ENCODE measurements at places on chromosomes 3 and 15.
A peak's percentile ranks its signal among the peaks of the same experiment; 100 is the strongest.

DNA sequence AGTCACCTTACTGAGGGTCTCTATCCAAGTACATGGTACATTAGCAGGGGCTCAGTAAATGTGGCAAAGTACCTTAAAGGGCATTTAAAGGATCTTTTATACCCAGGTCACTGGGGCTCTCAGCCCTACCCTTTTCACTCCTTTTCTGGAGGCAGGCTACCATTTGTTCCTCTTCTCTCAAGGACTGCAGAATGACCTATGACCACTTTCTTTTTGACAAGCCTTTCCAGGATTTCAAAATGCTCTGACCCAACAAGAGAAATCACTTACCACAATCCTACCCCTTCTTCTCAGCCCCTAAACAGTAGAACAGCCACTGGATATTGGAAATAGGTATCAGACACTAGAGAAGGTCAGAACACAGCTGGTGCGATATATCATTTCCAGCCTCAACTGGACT is 221.8 kb upstream of the TPRG1 start:
- no peak for DNase-seq

DNA sequence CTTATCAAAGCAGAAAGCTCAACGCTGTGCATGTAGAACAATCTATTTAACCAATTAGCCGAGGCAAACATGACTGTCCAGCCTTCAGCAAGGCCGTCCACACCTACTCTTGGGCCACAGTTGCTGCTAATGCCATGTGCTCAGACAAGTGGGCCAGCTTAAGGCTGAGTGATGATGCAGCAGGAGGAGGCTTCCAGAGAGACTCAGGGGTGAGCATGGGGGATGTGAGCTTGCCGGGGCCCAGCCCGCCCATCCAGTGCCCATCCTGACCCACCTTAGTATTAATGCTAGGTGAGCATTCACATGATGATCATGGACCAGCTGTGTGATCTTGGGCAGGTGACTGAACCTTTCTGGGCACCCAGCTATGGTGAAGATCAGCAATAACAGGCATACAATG is 150.1 kb downstream of the TPRA1 start:
- DNase-seq = no peak

- DNase-seq = no peak
These were observed 4.1 kb downstream of the LRIG1 start for GRCh38 chr3:66496746-66497145.

DNA sequence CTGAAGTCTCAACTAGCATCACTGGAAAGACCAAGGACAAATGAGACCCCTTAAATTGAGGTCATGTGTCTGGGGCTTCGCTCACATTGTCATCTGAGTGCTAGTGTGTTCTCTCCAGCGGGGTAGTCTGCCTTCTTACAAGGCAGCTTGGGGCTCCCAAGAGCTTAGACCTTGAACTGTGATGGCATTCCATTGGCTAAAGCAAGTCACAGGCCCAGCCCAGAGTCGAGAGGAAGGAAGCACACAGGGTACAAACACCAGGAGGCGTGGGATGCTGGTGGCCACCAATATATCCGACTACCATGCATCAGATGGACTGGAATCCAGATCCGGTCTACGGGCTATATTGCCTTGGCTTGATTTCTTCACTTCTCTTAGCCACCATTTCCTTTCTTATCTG is 31.5 kb upstream of the DYNC1LI1 start:
- no peak for DNase-seq

- DNase-seq = no peak
These were observed 139.6 kb downstream of the GRM7 start for GRCh38 chr3:7000501-7000900.

DNA sequence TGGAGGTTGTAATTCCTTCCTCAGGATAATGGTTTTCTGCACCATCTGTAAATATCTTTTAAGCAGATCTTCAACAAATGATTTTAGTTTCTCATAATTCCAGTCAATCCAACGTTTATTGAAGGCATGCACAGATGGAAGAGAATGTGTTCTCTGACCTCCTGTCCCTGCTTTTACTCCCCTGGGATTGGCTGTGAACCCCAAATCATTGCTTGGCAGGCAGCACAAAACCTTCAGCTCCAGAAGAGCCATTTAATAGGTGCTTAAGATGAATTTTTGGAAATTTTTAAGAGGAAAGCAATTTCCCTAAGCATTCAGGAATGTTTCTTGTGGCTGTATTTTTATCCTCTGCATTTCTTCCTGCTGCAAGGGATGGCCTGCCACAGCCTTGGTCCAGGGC is 25.5 kb upstream of the THSD4 start:
- DNase-seq = no peak

- DNase-seq = no peak
These were observed 842.8 kb upstream of the EPHA6 start for GRCh38 chr3:95971573-95971972.

- DNase-seq = no peak
These were observed 20.8 kb upstream of the CNTN6 start for GRCh38 chr3:1072041-1072440.

- peak; percentile 26 for DNase-seq
These were observed 1.5 kb downstream of the IGF2BP2 start for GRCh38 chr3:185823078-185824044.

DNA sequence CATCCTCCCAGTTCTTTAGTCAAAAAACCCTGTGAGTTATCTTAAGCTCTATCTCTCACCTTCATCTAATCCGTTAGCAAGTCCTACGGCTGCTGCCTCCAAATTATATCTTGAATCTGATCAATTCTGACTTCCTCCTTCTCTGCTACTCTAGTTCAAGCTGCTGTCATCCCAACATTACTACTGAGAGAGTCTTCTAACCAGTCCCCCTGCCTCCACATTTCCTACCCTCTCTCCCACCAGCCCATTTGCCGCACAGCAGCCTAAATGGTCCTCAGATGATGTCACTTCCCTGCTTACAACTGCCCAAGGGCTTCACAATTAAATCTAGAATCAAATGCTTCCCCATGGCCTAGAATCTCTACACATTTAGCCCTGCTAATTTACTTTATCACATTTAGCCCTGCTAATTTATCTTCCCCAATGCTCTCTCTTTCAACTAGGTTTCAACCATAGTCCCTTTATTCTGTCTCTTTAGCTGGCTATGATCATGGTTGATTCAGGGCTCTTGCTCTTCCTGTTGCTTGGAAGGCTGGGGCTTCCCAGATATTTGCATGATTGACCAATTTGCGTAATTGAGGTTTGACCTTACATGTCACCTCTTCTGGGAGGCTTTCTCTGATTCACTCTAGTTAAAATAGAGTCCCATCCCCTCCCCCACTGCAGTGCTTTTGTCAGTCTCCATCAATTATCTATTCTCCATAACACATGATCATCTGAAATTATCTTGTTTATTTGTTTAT is 11.0 kb upstream of the ARL14 start:
- DNase-seq = no peak

DNA sequence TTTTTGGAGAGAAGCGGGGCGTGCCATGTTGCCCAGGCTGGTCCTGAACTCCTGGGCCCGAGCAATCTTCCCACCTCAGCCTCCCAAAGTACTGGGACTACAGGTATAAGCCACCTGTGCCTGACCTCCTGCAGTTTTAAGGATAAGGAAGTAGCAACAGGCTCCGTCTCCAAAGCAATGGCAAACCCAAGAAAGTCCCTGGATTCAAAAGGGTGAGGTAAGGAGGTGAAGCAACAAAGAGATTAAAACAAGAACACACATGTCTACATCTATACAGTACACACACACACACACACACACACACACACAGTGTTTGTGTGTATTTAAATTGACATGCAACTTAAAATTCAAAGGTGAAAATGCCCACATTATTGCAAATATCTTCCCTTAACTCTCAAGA is 58.9 kb downstream of the ABCC5 start:
- DNase-seq = no peak

All from GM12891 (cell line).